ENCODE measurements at places on chromosomes 1 and 21.

- DNase-seq, result peak; percentile 83
These were observed 27.8 kb downstream of the ILDR2 start for GRCh38 chr1:166947398-166948043.

DNA sequence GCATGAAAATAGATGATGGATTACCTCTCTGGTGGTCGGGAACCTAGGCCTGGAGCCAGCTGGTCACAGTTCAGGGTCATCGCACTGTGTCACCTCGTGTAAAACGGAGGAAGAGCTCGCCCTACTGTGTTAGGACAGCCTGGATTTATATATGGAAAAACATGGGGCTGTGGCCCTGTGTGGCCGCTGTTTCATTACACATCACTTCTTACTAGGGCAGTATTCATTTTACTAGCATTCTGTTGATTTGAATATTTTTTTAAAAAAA lies 104.5 kb upstream of the COL6A1 start:
- DNase-seq, result no peak

- DNase-seq, result peak; percentile 20
These were observed 24.8 kb upstream of the KCNE1 start for GRCh38 chr21:34536820-34537219.

GRCh38 chr1:9361630-9362260 lies 69.1 kb downstream of the SPSB1 start:
- no peak for DNase-seq

GRCh38 chr1:76408303-76408702 lies 333.8 kb downstream of the ST6GALNAC3 start:
- DNase-seq, result no peak

GRCh38 chr1:215523128-215523861 lies 43.8 kb upstream of the KCTD3 start:
- DNase-seq, result peak; percentile 35

DNA sequence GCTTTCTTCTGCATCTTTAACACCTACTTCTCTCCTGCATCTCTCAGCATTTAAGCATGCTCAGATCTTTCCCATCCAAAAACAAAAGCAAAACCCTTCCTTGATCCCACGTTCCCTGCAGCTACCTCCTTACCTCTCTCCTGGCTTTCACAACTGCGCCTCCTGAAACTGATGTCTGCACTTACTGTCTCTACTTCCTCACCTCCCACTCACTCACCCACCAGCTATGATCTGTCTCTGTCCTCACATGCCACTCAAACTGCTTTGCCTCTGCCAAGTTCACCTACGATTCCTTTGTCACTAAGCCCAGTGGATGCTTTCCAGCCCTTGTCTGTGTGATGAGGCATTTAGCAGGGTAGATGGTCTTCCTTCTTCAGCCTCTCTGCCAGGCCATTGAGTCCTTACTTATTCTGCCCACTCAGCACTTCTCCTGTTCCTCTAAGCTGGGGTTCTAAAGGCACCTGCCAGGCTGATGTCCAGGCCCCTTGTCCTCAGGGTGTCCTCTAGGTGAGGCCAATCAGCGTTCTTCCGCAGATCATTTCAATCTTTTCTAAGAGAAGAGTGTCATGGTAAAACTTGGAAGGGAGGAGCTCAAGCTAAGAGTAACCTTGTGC lies 10.0 kb upstream of the GJB3 start:
- no peak for DNase-seq

- DNase-seq, result no peak
These were observed 150.2 kb downstream of the ASTN1 start for GRCh38 chr1:177014325-177014724.

DNA sequence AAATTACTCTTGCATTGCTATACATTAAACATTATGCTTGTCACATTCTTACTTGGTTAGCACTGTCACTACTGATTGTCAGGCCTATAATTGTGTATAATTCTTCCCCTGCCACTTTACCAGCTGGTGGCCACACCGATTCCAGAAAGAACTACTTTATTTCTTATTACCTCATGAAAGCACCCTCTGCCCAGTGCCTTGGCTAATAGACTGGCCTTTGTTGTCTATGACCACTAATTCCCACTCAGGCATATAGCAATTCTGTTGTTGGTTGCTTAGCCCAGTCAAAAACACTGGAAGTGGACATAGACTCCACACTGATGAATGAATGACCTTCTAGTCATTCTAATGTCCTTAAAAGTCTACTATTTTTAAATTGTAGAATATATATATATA lies 35.6 kb downstream of the MRPL39 start:
- no peak for DNase-seq

GRCh38 chr1:82491301-82492048 lies 690.7 kb downstream of the ADGRL2 start:
- peak; percentile 14 for DNase-seq

- DNase-seq, result no peak
These were observed 3.6 kb downstream of the CR1L start for GRCh38 chr1:207648334-207649209.

DNA sequence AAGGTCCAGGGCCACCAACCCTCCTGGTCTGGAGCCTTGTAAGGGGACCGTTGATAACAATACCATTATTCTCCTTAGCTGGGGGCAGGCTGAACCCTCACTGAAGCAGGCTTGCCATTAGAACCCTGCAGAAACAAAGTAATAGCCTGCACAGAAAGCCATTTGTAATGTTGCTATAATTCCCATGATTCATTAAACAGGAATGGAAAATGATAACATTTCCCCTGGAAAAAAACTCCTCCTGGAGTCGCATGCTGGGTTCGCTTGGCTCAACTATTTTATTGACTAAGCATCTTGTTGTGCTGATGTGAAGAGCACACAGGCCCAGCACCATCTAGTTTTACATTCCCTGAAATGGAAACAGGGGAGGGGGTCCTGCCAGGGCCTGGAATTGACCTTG lies 155.6 kb upstream of the CSF3R start:
- DNase-seq, result no peak

- peak; percentile 53 for DNase-seq
These were observed 90.7 kb upstream of the VAMP3 start for GRCh38 chr1:7680207-7680954.

DNA sequence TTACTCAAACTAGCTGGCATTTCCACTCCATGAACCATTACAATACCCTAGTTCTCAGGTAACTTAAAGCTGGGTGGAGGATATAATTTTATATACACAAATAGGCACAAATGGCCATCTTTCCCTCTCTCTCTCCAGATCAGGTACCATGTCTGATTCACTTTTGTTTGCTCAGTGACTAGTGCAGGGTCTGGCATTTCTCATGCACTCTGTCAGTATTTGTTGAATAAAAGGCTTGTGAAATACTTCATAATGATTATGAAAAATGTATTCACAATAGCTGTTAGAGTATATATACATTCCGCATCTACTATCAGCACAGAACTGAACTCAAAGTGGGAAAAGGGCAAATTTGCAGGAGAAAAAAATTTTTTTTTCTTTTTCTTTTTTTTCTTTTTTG lies 510.2 kb upstream of the USP24 start:
- DNase-seq, result no peak

DNA sequence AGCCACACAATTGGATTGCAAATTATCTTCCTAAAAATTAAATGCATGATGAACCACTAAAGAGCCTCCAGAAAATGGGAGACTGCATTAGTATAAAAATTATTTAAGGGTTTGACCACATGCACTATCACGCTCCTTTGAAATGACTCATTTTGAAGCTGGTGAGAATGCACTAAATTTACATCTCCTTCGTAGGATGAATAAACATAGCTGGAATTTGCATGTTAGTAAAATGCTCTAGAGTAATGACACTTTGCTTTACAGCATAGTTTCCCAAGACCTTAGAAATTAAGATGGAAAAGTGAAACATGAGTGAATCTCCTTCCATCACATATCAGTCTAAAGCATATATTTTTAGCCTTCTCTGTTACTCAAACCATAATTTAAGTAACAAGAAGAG lies 2.4 kb downstream of the PLPPR4 start:
- peak; percentile 55 for DNase-seq

DNA sequence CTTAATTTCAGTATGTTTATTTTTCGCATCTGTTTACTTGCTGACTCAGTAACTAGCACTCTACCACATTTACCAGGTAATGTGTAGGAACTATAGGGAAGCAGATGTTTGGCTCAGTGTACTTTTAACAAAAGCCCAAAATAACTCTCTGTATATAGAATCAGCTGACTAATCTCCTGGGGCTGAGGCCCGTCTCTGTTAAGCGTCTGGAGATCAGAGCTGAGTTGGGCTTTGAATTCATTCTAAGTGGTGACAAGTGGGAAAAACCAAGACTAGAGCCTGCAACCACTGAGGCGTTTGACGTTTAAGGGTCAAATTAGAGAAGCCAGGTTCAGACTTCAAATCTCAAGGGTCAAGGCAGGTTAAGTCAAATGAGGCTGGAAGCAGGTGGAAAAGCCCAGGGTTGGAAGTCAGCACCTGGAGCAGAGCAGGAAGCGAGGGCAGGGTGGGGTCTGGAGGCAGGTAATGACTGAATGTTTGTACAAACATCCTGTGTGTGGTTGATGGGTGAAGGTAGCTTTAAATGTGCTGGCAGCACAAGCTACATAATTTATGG lies 56.8 kb upstream of the LYST start:
- no peak for DNase-seq

DNA sequence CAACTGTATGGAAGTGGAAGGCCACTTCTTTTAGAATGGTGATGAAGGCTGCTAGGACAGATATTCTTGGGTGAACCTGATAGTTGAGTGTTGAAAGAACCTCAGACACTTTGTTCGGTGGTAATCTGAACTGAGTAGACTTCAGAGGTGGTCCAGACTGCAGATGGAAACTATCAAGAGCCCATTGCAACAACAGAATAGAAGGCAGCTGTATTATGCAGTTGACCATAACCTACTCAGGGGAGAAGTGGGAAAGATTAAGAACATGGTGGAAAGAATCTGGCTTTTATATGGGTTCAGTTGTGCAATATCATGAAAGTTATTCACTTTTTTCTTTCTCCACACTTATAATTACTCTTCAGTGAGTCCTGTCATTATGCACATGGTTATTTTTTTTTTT lies 194.0 kb downstream of the KCNK2 start:
- no peak for DNase-seq

- DNase-seq, result no peak
These were observed 5.2 kb downstream of the NCF2 start for GRCh38 chr1:183585038-183585437.

DNA sequence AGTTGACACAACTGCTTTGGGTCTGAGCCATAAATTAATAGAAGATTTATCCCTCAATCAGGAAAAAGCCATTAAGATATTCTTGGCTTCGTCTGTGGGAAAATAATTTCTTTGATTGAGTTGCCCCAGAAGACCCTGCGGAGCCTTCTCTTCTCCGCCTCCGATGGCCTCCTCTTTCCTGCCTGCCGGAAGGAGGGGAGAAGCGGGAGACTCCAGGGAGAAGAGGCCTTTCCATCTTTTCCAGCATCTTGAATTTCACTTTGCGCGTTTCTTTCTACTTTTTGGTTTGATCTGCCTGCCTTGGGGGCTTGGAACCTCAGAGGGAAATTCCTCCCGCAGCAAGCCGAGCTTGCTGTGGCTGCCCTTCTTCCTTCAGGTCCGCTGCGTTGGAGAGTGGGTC lies 16.8 kb downstream of the HLX start:
- no peak for DNase-seq

DNA sequence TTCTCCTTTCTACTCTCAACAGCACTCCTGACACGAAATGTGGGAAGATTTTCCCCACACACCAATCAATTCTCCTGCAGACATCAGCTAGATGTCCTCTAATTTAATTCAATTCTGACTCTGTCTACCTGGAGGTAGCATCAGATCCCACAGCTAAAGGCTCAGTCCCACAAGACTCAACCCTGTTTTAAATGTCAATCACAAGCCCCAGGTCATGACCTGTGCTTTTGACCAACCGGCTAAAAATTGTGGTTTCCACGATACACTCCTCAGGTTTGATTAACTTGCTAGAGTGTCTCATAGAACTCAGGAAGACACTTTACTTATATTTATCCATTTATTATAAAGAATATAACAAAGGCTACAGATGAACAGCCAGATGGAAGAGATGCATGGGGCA lies 27.4 kb downstream of the IL23R start:
- DNase-seq, result no peak

DNA sequence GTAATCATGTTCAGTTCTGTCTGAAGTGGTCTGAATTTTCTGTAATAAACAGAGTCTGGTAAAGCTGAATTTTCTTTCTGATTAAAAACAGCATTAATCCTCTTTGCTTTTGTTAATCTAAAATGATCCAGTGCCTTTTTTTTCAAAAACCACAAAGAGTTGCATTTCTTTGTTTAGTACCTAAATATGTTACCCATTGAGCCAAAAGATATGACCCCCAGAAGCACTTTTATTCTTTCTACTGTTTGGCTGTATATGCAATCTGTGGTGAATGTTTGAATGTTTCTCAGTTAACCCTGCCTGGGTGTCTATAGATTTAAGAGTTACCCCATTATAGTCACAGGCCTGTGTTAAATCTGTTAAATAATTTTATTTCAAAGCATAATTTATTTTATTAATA lies 394.8 kb downstream of the PTPRC start:
- no peak for DNase-seq

DNA sequence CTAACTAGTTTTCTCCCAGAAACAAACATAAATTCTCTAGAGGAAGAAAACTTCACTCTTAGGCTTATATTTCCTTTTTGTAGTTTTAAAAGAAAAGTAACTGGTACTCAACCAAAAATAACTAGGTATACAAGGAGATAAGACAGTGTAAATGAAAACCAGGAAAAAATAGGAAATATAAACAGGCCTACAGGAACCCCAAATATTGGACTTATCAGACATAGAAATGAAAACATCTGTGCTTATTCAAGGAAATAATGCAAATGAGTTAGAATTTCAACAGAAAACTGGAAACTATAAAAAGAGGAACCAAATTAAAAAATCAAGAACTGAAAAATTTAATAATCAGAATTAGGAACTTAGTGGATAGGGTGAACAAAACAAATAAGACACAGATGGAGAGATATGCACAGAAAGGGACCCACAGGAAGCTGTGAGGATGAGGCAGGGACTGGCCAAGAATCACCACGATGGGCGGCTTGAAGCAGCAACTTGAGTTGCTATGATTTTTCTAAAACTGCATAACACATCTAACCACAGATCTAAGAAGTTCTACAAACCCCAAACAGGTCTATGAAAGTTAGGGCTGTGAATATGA lies 67.5 kb upstream of the ACTRT2 start:
- DNase-seq, result no peak

- no peak for DNase-seq
These were observed 2.2 kb downstream of the TMEM35B start for GRCh38 chr1:34982820-34983376.

DNA sequence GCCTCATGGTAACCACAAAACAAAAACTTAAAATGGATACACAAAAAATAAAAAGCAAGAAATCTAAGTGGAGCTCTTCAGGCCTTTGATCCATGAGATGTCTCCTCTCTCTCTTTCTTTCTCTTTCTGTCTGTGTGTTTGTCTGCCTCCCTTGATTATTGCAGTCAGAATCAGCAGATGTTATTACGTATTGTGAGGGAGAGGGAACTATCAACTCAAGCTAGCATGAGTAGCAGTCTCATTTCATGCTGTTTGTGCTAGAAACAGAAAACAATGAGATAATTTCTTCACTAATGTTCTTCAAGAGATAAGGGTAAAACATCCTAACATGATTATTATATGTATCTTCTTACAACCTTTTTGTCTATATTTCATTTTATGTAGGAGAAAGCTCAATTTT lies 103.7 kb upstream of the PDC start:
- DNase-seq, result no peak

- no peak for DNase-seq
These were observed 154.8 kb downstream of the SLC45A1 start for GRCh38 chr1:8472668-8473067.

All from AG08395 (cell line).